ENCODE measurements at places on chromosomes 3 and 15.

DNA sequence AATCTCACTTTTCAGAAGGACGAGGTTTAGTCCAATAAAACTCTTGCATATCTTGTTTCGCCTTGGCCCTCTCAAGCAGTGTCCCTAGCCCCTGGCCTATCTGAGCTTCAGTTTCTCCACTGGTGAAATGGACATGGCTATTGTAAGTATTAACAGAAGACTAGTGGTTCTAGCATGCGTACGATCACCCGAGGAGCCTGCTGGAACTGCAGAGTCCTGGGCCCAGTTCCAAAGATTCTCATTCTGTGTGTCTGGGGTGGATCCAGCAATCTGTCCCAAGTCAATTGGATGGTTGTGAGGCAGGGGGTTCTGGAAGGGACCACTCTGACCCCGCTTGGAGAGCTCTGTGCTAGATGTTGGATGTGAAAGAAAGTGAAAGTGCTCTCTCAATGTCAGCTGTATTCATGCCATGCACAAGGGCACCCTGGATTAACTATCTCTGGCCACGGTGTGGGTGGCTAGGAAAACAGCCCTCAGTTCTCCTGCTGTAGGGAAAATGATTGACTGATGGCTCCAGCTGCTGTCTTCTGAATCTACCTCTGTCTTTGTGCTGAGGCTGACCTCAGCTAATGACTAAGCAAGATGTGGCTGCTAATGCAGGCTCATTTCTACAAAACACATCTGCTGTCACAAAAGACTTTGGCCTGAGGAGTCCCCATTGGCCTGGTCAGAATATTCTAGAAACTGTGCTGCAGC is 1.9 kb upstream of the PLA1A start:
- DNase-seq: no peak

DNA sequence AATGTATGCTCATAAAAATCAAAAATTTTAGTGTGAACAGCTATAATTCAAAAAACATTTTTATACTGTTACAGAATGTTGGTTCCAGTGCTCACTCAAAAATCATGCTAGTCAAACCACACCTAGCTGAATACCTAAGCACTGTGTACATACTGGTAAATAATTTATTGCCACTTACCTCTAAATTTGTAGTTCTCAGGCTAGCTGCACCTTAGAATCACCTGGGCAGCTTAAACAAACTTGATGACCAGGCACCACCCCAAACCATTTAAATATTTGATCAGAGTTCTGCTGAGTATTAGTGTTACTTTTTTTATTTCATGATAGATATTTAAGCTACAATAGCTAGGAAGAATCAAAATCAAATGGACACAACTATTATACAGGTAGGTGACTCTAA is 32.3 kb upstream of the TMCO5A start:
- no peak for DNase-seq

GRCh38 chr15:48010316-48010715 is 110.5 kb upstream of the SLC24A5 start:
- no peak for DNase-seq

- no peak for DNase-seq
These were observed 8.8 kb upstream of the SH3BP5 start for GRCh38 chr3:15341030-15341726.

- no peak for DNase-seq
These were observed 20.3 kb upstream of the SIAH2 start for GRCh38 chr3:150783316-150783715.

- DNase-seq: no peak
These were observed 12.5 kb downstream of the STOML1 start for GRCh38 chr15:73979636-73980035.

GRCh38 chr3:129824926-129825541 is 68.5 kb downstream of the TMCC1 start:
- DNase-seq: peak; percentile 60

DNA sequence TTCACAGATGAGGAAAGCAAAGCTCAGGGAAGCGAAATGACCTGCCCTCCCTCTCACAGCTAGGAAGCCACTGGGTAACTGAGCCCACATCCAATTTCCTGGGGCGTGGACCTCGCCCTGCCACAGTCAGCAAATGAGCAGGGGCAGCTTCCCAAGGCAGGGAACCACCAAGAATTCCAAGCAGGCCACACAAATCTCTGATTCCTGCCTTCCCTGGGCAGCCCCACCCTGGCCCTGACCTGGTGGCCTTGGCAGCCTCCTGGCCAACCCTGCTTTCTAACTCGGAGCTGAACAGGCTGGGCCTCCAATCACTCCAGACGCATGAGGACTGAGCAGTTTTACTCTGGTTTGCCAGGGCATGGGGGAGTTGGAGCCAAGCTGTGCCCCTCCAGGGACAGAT is 203.7 kb upstream of the TLE3 start:
- no peak for DNase-seq

- DNase-seq: no peak
These were observed 5.3 kb upstream of the ZNF770 start for GRCh38 chr15:34993412-34993811.

DNA sequence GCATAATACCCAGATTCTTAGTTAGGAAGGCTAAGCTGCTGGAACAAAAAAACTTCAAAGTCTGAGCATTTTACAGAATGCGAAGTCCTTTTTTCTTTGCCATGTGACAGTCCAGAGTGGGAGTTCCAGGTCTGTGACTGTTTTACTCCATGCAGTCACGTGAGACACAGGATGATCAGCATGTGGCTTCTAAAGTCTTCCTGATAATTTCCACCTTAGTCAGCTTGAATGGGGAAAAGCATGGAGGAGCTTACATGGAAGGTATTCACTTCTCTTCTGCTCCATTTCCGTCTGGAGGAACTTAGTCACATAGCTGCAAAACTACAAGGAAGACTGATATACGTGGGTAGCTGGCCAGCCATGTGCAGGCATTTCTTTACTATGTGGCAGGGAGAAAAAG is 1.7 kb downstream of the SNTN start:
- DNase-seq: no peak

DNA sequence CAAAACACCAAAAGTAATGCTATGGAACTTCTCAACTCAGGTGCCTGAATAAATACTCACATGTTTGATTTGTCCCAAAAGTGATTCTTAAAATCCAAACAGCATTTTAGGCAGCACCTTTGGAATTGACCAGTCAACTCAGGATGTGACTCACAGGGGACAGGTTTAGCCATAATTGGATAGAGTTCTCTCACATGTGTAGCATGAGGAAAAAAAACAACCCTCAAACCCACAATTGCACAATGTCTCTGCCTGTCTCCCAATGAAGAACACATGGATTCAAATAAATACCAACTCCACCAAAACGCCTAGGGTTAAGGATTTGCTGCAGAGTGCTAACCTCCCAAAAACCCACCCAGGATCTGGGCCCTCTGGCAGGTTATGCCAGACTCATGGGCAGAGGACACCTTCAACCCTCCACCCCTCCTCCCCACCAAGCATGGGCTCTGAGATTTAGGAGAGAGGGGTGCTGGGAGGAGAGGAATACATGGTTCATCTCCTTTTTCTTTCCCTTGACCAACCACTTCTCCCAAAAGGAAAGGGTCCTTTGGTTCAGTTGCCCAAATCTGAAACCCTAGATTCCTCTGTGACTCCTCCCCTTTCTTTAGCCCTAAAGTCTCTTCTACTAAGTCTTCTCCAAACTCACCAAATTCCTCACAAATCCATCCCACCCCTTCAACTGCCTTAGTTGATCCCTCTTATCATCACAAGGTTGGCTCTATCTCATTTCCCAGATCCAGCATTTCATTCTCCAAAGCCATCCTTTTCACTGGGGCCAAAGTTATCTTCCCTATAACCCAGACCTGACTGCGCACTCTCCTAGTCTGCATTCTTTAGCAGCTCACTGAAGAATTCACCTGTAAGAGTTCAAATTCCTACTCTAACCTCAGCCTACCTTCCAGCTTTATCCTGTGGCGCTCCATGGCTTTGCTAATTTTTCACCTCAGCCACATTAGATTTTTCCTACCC is 7.7 kb downstream of the RYK start:
- no peak for DNase-seq

DNA sequence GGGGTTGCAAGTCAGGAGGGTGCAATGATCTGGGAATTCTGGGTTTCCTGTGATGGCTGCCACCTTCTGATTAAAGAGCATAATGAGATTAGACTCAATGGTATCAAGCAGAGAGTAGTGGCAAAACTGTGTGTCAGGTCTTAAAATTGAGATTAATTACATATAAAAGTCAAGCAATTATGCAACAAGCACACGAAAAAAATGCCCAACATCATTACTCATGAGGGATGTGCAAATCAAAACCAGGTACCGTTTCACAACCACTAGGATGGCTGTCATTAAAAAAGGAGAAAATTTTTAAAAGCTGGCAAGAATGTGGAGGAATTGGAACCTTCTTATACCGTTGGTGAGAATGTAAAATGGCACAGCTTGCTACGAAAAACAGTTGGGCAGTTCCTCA is 205.0 kb downstream of the OSBPL10 start:
- DNase-seq: no peak

GRCh38 chr3:177234121-177234520 is 36.8 kb upstream of the TBL1XR1 start:
- DNase-seq: peak; percentile 17

DNA sequence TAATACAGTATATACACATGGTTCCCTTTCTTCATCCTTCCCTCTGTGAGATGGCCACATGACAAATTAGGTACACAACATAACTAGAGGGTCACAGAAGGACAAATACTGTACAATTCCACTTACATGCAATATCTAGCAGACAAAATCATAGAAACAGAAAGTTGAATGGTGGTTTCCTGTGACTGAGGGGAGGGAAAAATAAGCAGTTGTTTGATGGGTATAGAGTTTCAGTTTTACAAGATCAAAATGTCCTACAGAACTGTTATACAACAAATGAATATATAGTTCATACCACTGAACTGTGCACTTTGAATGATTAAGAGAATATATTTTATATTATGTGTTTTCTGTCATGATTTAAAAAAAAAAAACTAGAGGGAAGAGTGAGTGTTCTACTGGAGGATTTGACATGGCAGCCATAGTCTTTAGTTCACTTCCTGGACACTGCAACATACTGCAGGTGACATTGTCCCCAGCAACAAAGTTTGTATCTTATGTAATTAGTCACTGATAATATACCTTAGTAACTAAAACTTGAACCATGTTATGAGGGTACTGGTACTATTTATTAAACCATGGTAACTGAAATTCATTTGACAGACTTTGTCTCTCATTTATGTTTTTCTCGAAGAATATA is 37.2 kb downstream of the CCDC54 start:
- DNase-seq: no peak

GRCh38 chr3:27451251-27451650 is 32.9 kb downstream of the SLC4A7 start:
- no peak for DNase-seq

- no peak for DNase-seq
These were observed 76.5 kb downstream of the HMG20A start for GRCh38 chr15:77497110-77497737.

- no peak for DNase-seq
These were observed 94.5 kb downstream of the ABI3BP start for GRCh38 chr3:100898681-100899080.
